ENCODE measurements at places on chromosomes 4 and X. TPM values are rescaled to one million over a fixed set of nuclear protein-coding genes. Genes with fewer than 3 reads are reported as not detected.

The SH3RF1 gene
- total RNA-seq = 0.17 TPM

The PRRG1 gene
- total RNA-seq = not detected

The RNF212 gene
- 3.5 TPM for total RNA-seq

The UBA1 gene
- total RNA-seq = 162 TPM

The FAM199X gene
- total RNA-seq = 12.4 TPM

GRCh38 chrX:84153538-84153937 is 34.5 kb downstream of the RPS6KA6 start:
- no peak for DNase-seq
- H3K36me3 ChIP-seq = no peaks in the 10 kb centered on the region
- no peaks in the 10 kb centered on the region for H3K27me3 ChIP-seq
- no peak overlapping the region for H3K27ac ChIP-seq
- no peaks in the 10 kb centered on the region for H3K4me1 ChIP-seq

DNA sequence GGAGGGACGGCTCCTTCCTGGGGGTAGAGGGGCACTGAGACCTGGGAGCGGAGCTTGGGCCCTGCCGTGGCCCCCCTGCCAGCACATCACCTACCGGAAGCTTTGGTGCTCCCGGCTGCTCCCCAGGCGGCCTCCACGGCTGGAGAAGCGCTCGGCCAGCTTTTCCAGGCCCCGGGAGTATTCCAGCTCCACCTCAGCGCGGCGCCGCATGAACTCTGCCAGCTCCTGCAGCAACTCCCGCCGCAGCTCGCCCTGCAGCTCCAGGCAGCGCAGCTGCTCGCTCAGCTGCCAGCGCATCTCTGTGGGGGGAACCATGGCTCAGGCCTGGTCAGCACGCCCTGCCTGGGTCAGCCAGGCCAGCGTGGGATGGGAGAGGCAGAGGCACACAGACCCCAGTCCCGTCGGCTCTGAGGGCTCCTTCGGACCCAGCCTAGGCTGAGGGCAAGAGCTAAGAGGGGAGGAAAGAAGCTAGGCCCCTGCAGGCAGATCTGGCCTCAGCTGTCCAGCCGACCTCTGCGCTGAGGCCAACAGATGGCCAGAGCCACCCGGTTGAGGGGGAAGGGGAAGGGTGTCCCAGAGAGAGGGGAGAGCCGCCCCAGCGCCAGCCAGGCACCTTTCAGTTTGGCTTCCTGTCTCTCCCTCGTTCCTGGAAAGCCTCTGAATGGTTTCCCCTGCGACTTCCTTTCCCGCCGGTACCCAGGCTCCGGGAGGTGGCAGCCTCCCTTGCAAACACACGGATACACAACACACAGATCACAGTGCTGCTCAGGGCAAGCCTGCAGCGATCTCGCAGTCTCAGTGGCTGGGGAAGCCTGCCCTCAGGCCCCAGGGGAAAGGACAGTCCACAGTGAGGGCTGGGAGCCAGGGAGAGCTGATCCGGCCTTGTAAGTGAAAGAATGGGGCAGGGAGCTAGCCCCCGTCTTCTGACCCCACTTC is 4.3 kb downstream of the ARHGAP4 start:
- H3K27ac ChIP-seq = peak overlapping the region; percentile 73
- DNase-seq = no peak
- H3K36me3 ChIP-seq = peaks cover 40% of the 10 kb centered on the region
- H3K27me3 ChIP-seq = no peaks in the 10 kb centered on the region
- H3K4me3 ChIP-seq = peak overlapping the region; percentile 90
- peaks cover 18% of the 10 kb centered on the region for H3K4me1 ChIP-seq

DNA sequence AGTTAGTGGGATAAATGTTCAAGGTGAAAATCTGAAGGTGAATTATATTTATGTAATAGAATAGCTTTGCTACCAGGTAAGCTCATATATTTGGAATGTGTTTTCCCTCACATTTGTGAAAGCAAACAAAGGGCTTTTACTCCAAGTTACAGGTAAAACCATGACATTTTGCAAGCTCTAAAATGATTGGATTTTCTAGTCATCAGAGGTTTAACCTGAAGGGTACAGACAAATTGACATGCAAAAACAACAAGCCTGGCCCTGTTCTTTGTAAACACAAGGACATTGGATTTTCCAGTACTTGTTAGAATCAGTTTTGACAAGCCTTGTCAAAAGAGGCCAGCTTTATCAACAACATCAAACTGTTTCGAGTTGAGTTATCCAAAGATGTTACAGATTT is 51.7 kb downstream of the ZFX start:
- H3K4me1 ChIP-seq = peaks cover 36% of the 10 kb centered on the region
- H3K36me3 ChIP-seq = peaks cover 26% of the 10 kb centered on the region
- no peaks in the 10 kb centered on the region for H3K27me3 ChIP-seq

DNA sequence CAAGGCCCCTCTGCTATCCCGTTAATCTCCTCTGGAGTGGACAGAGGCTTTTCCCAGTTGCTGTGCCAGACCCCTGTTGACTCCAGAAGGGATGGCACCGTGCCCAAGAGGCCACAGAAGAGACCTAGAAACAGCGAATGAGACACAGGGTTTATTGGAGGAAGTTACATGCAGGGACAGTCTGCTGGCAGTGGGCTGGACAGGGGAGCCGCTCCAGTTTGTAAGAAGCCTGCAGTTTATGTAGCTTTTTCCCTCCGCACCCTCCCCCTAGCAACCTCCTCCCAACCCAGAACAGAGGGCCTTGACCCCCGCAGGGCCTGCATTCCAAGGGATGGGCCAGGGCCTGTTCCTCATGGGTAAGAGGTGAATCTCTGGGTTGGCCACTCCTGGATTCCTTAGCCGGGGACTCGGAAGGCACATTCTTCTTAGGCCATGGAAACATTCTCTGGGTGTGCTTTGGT is 216.8 kb upstream of the PSAPL1 start:
- no peaks in the 10 kb centered on the region for H3K36me3 ChIP-seq
- no peak overlapping the region for H3K4me3 ChIP-seq
- H3K27ac ChIP-seq = no peak overlapping the region

DNA sequence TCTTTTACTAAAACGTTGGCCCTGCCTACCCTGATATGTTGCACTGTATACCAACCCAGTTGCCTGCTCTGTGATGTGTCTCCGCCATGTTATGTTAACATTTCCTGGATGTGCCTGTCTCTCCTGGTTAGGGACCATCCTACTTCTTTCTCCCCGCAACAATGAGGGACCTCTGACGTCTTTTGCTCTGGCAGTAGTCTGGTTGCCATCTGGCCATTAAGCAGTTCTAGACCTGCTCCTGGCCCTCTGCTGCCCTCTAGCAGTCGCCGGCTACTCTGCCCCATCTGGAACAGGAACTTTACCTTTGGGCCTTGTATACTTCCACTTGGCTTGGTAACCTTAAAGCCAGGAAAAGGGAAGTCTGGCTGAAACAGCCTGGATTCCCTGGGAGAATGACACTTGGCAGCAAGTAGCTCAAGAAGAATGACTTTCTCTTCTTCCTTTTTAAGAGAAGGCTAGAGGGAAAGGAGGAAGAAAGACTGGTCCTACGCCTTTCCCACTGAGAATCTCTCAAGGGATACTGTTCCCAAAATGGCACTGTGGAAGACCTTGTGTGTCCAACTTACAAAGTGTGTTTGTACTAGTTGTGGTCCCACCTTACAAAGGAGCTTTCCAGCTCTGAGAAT is 63.5 kb downstream of the GPC3 start:
- H3K36me3 ChIP-seq = no peaks in the 10 kb centered on the region
- no peaks in the 10 kb centered on the region for H3K27me3 ChIP-seq
- DNase-seq = peak; percentile 34

DNA sequence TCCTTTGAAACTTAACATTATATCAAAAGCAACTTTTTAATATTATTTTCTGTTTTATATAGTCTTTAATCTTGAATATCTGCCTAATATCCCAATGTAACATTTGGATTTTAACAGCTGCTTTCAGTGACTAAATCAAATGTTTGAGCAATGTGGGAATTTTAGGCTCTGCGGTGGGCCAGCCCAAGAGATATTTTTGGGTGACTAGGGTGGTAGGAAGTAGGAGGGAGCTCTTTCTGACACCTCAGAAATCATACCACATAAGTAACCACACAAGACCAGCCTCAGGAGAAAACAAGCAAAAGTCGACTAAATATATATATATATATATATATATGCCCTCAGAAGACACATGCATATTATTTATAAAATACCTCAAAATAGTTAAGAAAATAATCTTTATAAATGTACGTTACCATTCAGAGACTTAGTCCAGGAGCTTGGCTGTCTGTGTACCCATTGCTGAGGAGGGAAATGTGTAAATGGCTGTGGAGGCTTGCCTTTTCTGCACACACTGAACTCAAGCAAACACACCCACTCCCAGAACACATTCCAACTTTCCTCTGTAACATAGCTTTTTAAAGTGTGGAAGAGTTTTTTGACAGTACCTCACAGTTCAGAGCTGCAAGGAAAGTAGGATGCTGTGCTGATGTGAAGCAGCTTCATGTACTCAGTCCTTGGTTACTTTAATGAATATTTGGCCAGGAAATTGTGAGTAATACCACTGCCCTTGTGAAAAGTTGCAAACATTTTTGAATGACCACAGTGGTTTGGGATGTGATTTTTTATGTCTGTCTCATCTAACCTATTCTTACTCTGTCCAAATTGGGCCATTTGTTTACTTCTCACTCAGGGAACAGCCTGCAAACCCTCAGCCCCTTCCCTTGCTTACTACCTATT is at the start of gene RTL3:
Gene RTL3 (minus strand): TSS at position 484 of the 900 bp plus-strand sequence. CDS start 908 bp downstream, outside the sequence.
- peak within 1 kb of the TSS; percentile 76 for H3K27ac ChIP-seq
- H3K4me1 ChIP-seq = peaks cover 22% of the 10 kb centered on the region
- DNase-seq = no peak

DNA sequence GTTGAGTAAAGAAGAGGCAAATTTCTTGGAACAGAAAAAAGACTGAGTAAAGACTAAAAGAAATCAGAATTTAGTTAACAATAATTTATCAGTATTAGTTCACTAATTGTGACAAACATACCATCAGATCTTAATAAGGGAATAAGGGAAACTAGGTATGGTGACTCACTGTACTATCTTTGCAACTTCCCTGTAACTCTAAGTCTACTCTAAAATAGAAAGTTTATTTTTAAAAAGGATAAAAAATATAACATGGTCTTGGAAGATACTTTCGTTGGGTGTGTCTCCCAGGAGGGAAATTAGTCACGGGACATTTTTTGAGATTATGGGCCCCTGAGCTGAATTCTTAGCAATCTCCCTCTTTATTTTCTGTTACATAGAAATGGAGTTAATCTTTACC is 97.3 kb downstream of the EMCN start:
- no peak overlapping the region for H3K4me3 ChIP-seq
- DNase-seq = no peak
- H3K36me3 ChIP-seq = no peaks in the 10 kb centered on the region

DNA sequence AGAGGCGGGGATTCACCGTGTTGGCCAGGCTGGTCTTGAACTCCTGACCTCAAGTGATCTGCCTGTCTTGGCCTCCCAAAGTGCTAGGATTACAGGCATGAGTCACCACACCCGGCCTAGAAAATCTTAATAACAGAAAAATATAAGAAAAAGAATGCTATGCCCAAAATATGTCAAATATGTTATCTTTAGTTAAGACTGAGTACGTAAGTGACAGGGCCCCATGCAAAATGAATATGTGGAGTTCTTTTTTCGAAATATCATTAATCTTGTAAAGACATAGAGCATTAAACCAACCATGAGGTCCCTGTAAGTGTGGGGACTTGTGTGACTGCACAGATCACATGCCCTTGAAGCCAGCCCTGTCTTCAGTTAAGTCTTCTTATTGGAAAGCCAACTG is 8.9 kb upstream of the ZNF518B start:
- peaks cover 21% of the 10 kb centered on the region for H3K27me3 ChIP-seq
- DNase-seq = no peak
- no peak overlapping the region for H3K27ac ChIP-seq
- H3K4me3 ChIP-seq = no peak overlapping the region
- H3K36me3 ChIP-seq = no peaks in the 10 kb centered on the region

GRCh38 chr4:187586892-187587291 is 408.7 kb upstream of the ZFP42 start:
- no peaks in the 10 kb centered on the region for H3K27me3 ChIP-seq
- DNase-seq = no peak
- H3K36me3 ChIP-seq = no peaks in the 10 kb centered on the region
- H3K27ac ChIP-seq = no peak overlapping the region
- no peak overlapping the region for H3K4me3 ChIP-seq

GRCh38 chr4:183832776-183833450 is 72.2 kb upstream of the STOX2 start:
- H3K4me3 ChIP-seq = no peak overlapping the region
- peaks cover 25% of the 10 kb centered on the region for H3K4me1 ChIP-seq
- H3K36me3 ChIP-seq = no peaks in the 10 kb centered on the region
- DNase-seq = no peak
- no peak overlapping the region for H3K27ac ChIP-seq

DNA sequence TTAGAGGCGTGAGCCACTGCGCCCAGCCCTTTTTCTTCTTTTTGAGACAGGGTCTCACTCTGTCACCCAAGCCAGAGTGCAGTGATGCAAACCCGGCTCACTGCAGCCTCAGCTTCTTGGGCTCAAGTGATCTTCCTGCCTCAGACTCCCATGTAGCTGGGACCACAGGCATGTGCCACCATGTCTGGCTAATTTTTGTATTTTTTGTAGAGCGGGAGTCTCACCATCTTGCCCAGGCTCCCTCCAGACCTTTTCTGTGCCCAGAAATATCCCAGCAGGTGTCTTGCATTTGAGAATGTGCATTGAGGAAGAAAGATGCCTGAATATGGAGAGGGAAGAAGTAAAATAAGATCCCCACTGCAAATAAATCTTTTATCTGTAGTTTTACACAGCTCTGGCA is 58.7 kb downstream of the PPEF2 start:
- no peak overlapping the region for H3K27ac ChIP-seq
- no peak for DNase-seq
- no peaks in the 10 kb centered on the region for H3K36me3 ChIP-seq

- DNase-seq = no peak
- no peaks in the 10 kb centered on the region for H3K36me3 ChIP-seq
- no peak overlapping the region for H3K27ac ChIP-seq
- no peak overlapping the region for H3K4me3 ChIP-seq
- peaks cover 4% of the 10 kb centered on the region for H3K27me3 ChIP-seq
- no peaks in the 10 kb centered on the region for H3K4me1 ChIP-seq
Observed at GRCh38 chr4:71550220-71551165, 211.7 kb downstream of the SLC4A4 start.

- H3K27me3 ChIP-seq = no peaks in the 10 kb centered on the region
- H3K27ac ChIP-seq = peak overlapping the region; percentile 78
- peaks cover 6% of the 10 kb centered on the region for H3K4me1 ChIP-seq
Observed at GRCh38 chr4:7539659-7540058, 104.9 kb upstream of the PSAPL1 start.

- H3K27me3 ChIP-seq = peaks cover 34% of the 10 kb centered on the region
- H3K4me3 ChIP-seq = no peak overlapping the region
- H3K4me1 ChIP-seq = peaks cover 5% of the 10 kb centered on the region
- H3K27ac ChIP-seq = no peak overlapping the region
- no peak for DNase-seq
Observed at GRCh38 chr4:144356941-144357381, 216.4 kb upstream of the GYPA start.

GRCh38 chr4:167831855-167832254 is 260.5 kb upstream of the ANXA10 start:
- no peaks in the 10 kb centered on the region for H3K4me1 ChIP-seq
- H3K27me3 ChIP-seq = no peaks in the 10 kb centered on the region
- DNase-seq = no peak
- H3K4me3 ChIP-seq = no peak overlapping the region

- no peaks in the 10 kb centered on the region for H3K27me3 ChIP-seq
- peaks cover 24% of the 10 kb centered on the region for H3K36me3 ChIP-seq
- H3K4me3 ChIP-seq = no peak overlapping the region
- no peak overlapping the region for H3K27ac ChIP-seq
- H3K4me1 ChIP-seq = no peaks in the 10 kb centered on the region
Observed at GRCh38 chrX:131764216-131764615, 220.3 kb downstream of the OR13H1 start.

All from activated CD4-positive, alpha-beta T cell treated with anti-CD3 and anti-CD28 coated beads, Interleukin-2, amount 10 ng/mL, durations not matched to agents 7 days and 5 days (primary cell).